Cortex of kidney (tissue), 1 donor: ENCODE measurements at places on chromosomes 11 and 22.

DNA sequence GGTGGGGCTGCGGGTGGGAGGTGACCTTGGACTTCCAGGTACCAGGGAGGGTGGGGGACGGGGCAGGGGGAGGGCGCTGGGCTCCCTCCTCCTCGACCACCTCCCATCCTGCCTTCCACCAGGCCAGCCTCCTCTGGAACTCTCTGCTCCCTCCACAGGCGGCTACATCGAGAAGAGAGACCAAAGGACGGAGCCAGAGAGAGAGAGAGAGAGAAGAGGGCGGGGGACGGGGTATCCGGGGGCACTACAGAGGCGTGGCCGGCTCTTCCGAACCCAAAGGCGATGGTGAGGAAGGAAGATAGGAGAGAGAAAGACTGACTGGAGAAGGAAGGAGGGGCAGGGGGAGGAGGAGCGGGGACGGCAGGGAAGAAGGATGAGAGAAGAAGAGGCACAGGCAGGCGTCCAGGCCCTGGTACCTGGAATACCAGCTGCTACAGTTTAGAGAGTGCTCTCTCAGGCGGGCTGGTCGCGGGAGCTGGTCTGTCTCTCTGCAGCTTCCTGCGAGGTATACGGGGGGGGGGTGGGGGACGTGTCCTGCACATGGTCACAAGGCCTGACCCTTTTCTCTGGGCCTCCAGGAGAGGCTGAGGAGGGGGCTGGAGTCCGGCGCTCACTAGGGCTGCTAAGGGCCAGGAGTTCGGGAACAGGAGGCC is 38.0 kb downstream of the IGSF9B start:
- DNase-seq = no peak

DNA sequence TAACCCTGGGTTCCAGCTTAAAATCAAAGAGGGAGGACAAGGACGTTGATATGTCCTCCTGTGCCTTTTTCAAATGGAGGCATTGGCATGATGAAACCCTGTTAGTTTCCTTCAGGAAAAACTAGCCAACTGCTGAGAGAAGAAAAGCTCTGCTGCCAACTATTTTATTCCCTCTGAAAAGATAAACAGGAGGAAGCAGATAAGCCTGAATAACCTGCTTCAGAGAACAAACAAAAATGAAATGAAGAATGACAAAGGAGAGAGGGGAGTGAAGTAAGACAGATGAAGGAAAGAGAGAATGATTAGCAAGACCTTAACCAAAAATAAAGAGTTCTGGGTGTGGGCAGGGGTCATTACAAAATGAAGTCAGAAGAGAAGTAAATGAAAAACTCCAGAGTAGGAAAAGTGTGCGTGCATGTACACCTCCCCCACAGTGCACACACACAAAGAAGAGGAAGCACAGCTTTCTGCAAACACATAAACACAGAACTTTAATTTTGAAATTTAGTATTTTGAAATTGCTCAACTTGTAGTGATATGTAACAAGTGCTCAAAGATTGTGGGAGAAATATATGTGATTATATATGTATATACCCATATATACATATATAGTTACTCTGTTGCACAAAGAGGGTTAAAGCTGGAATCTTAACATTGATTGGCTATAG is 332.2 kb downstream of the LUZP2 start:
- DNase-seq = no peak

DNA sequence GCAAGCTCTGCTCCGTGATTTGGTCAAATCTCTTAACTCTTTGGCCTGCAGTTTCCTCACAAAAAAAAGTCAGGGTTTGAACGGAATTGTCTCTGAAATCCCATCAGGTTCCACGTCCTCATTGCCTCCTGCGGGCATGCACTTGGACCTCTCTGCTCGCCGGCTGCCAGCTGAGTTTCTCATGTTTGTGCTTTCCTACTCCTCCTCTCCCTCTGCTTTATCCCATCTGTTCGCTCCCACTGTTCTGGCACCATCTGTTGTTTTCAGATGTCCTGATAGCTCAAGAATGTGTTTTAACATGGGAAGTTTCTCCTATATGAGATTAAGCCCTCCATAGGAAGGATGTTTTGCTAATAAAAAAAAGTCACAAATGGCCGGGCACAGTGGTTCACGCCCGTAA is 49.4 kb upstream of the ARHGAP42 start:
- DNase-seq = no peak

DNA sequence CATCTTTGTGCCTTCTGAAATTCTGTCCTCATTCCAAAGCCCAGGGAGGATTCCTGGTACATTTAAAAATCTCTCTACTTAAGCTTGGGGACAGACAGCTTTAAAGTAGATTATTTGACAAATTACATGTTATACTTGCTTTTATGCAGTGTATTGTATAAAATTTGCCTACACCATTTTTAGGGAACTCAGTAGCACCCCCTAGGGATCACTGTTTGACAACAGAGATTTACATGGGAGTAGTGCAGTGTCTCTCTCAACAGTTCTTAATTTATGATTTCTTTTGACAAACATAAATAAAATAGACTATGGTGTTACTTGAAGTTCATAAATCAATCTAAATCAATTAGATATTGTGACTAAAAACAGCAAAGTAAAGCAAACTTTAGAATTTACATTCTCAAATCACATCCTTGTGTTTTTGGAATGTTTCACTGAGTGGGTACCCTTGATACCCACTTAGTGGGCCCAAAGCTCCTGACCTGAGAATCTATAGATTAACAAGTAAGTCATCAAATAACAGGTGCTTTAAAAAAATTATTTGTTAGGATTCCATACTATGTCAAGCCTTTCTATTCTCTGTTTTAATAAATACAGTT is 428.8 kb downstream of the DYNC2H1 start:
- no peak for DNase-seq

DNA sequence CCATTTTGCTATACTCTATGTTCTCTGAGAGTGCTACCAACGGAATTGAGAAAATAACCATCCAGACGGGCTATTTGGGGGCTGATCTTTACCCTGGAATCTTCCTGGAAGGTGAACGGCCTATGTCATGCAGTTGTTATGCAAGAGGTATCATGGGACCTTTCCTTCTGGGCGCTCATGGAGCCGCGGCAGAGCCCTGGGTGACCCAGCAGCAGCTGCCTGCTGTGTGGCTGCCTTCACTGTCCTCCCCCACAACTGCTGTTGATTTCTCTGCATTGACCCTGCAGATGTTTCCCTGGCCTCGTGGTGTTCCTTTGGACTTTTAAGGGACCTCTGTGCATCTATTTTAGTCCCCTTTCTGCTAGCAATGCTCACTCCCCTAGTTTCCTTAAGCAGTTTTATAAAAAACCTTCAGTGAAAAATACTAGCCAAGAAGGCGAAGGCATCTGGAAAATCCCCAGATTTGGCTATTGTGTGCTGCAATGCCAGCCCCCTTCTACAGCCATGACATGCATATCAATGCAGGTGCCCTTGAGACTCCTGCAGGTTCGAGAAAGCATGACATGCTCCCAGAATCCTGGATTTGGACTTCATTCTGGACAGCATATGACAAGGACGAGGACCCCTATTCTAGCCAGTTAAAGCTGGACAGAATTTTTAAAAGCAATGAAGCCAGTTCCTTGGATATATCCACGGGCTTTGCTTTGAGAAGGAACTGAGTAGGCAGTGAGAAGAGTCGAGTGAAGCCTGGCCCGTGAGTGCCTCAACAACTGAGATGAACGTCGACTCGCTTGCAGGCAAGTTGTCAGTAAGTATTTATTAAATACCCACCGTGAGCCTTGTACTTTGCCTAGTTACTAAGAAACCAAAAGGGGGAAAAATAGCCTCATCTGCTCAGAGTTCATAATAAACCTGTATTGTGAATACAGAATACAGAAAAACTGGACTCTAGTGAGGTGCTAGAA is at the start of gene SLC25A18:
Gene SLC25A18 (plus strand): TSS at position 593 of the 965 bp plus-strand sequence. CDS start 16,447 bp downstream, outside the sequence.
- no peak for DNase-seq

- no peak for DNase-seq
These were observed 25.8 kb upstream of the TREH start for GRCh38 chr11:118705111-118705741.

- no peak for DNase-seq
These were observed 19.7 kb upstream of the IL17REL start for GRCh38 chr22:50032109-50032871.

DNA sequence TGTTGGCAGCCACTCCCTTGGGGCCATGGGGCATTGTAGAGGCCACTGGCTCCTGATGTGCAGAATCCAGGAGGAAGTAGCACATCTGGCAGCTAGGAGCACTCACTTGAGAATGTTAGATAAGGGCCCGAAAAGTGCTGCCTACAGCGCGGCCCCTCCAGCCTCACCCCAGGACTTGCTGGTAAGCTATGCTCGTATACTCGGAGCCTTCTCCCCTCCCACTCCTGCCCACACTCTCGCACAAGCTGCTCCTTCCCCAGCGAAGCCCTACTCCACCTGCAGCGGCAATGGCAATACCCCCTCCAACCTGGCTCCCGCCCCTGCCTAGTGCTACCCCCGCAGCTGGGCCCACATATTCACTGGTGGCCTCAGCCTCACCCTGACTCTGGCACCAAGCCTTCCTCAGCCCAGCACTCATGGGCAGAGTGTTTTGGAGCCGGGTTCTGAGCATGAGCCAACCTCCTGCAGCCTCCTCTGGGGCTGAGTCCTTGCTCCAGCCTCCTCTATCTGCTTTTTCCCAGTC is 47.7 kb downstream of the PDE2A start:
- DNase-seq = no peak

- DNase-seq = no peak
These were observed 93.2 kb upstream of the FAT3 start for GRCh38 chr11:92131289-92131865.

- DNase-seq = no peak
These were observed 51.6 kb downstream of the DGCR2 start for GRCh38 chr22:19070397-19071169.

DNA sequence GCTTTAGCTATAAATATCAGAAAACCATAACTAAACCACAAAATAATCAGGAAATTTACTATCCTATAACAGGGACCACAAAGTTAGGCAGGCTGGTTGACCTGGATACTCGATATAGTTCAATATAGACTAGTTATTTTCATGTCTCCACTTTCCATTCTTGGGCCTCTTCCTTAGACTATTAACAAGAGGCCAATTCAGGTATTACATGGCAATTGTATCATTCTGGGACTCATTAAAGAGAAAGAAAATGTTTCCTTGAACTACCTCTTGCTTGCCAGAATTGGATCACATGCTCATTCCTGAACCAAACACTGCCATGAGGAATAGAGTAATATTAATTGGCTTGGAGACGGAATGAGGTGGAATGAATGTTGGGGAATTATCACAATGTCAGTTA is 76.0 kb downstream of the EIF3M start:
- no peak for DNase-seq

- DNase-seq = no peak
These were observed 26.5 kb downstream of the MED15 start for GRCh38 chr22:20533879-20534265.

DNA sequence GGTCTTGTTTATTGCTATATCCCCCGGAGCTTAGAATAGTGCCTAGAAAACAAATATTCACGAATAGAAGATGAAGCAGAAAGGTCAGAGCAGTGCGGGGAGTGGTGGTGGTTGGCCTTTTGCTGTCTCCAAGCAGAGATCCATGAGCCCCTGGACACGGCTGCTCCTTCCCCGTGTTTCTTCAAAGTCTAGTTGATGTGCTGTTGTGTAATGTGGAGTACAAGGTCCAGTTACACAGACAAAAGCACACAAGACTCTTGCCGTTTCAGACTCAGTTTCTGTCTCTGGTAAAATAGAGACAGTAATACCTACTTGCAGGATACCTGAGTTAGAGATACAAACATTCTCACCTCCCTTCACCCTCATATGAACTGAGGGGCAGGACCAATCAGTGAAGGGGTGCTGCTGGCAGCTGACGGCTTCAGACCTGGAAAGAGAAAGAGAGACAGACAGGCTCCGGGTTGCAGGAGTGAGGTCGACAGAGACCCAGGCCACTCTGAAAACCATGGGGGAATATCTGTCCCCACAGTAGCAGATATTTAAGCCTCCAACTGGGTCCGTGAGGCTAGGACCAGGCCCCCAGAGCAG is 56.2 kb downstream of the RASSF10 start:
- no peak for DNase-seq

DNA sequence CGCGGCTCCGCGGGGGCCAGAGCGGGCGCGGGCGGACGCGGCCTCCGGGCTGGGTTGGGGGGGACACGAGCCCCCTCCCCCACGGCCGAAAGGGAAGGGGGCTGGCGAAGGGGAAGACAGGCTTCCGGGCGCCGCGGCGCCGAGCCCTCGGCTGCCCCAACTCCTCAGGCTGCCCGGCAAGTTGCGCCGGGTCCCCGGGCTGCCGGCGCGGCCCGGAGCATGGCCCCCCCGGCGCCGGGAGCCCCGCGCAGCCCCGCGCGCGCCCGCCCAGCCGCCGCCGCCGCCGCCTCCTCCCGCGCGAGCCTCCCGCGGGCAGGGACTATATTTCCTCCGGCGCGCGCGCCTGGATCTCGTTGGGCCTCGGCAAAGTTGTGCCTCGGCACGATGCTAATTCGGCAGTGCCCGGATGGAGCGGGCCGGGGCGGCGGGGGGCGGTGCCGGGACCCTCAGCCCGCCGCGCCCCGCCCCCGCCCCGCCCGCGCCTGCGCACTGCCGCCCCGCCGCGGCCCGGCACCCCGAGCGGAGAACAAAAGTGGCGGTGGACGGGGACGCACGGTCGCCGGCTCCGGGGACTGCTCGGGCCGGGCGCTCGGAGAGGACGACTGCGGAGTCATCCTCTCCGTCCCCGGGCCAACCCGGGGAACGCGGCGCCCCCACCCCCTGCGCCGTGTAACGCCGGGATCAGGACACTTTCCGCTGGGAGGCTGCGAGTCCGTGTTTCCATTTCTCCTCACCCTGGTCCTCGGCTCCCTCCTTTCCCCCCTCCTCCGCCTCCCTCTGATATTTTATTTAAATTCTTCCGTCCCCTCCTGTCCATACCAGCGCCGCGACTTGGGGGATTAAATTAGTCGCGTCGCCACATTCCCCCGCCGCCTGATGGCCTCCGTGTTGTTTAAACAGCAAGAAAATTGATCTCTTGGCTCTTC is at the start of gene PHF21B:
Gene PHF21B (minus strand): TSS at position 400 of the 926 bp plus-strand sequence. CDS start 456 bp downstream, outside the sequence.
- DNase-seq = no peak

- DNase-seq = no peak
These were observed 30.4 kb downstream of the NEAT1 start for GRCh38 chr11:65452806-65453490.

DNA sequence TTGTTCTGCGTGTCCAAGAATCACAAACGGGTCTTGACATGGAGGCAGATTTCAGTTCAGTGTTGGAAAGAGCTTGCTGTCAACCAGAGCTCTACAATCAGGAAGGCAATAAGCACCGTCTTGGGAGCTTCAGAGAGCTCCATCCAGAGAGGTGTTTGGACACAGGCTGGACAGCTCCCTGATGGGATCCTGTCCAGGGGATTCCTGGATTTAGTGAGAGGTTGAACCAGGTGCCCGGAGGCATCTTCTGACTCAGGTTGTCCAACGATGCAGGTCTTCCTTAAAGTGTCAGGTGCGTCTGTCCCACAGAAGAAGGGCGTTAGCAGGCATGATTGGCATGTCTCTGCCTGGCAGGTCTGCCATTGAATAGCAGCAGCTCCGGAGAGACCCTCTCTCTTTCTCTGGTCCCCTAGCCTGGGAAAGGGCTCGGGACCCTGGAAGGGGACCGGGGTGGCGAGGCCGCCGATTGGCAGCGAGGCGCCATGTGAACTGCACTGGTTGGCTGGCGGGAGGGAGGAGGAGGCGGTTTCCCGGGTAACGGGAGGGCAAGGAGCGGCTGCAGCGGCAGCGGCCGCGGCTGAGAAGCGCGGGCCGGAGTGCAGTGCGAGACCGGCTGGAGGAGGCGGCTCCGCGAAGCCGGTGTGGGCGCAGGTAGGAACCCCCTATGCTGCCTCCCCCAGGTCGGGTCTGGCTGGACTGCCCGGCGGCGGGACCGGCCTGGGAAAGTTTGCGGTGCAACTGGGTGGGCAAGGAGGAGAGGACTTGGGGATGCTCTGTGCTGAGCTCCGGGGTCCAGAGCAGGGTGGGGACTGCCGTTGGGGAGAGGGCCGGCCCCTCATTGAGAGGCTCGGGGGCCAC is 104.1 kb upstream of the E2F8 start:
- DNase-seq = no peak

GRCh38 chr11:69361048-69361447 is 67.1 kb downstream of the MYEOV start:
- no peak for DNase-seq
